ENCODE measurements at places on chromosomes 11 and 22. TPM values are rescaled to one million over a fixed set of nuclear protein-coding genes. Genes with fewer than 3 reads are reported as not detected.

SCGB2A2 gene
- not detected for total RNA-seq

ELMOD1 gene
- 2.8 TPM for total RNA-seq

C11orf68 gene
- 21.1 TPM for total RNA-seq

NCAM1 gene
- total RNA-seq: 0.58 TPM

YPEL4 gene
- 2.8 TPM for total RNA-seq

OR51G2 gene
- total RNA-seq: not detected

GDPD4 gene
- total RNA-seq: not detected

OR52D1 gene
- not detected for total RNA-seq

APOL4 gene
- total RNA-seq: 0.38 TPM

BIK gene
- under 0.01 TPM for total RNA-seq

ELFN2 gene
- total RNA-seq: under 0.01 TPM

GGT5 gene
- 9.9 TPM for total RNA-seq

CAVIN3 gene
- 198 TPM for total RNA-seq

TIGD3 gene
- 0.19 TPM for total RNA-seq

PRG3 gene
- total RNA-seq: not detected

KCNJ4 gene
- total RNA-seq: not detected

C22orf42 gene
- total RNA-seq: not detected

PGR gene
- 0.19 TPM for total RNA-seq

KCNJ5 gene
- under 0.01 TPM for total RNA-seq

UBQLNL gene
- total RNA-seq: not detected

CCDC116 gene
- 0.19 TPM for total RNA-seq

CYTH4 gene
- under 0.01 TPM for total RNA-seq

Data from regular cardiac myocyte (primary cell).